ENCODE measurements at places on chromosomes 7 and 10.

DNA sequence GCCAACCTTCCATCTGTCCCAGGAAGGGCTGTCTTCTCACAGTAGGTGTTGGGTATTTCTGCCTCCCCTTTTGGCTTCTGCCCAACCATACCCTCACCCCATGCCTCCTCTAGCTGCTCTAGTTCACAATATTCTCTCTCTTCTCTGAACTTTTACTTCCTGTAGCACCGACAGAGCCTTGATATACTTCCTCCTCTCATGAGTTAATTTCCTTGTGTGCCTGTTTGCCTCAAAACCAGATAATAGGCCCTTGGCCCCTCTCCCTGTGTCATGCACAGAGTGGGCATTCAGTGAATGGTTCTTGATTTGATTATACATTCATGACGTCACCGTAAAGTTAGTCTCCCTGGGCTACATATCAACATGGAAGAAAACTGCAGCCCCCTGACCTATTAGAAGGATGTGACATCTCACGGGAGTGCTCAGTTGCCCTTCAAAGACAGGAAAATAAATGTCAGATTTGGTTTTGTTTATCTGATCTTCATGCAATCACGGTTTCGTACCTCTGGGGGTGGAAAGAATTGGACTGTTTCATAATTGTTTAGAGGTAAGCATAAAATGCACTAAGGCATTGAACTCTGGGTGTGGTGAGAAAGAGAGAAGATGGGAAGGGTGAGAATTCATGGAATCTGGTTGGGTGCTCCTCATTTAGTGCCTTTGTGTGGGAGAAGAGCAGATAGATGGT, 127.7 kb downstream of the ITIH5 start:
- no peak for DNase-seq

GRCh38 chr7:34281260-34281659, 375.9 kb downstream of the BMPER start:
- DNase-seq, result no peak

GRCh38 chr7:141837683-141838082, 3.6 kb downstream of the PRSS37 start:
- DNase-seq, result no peak

- DNase-seq, result no peak
Observed at GRCh38 chr10:16804123-16804522, 13.1 kb downstream of the RSU1 start.

DNA sequence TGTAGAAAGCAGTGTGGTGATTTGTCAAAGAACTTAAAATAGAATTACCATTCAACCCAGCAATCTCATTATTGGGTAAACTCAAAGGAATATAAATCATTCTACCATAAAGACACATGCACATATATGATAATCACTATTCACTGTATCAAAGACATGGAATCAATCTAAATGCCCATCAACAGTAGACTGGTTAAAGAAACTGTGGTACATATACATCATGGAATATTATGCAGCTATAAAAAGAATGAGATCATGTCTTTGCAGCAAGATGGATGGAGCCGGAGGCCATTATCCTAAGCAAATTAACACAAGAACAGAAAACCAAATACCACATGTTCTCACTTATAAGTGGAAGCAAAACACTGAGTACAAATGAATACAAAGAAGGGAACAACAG, 281.5 kb upstream of the MAGI2 start:
- DNase-seq, result no peak

DNA sequence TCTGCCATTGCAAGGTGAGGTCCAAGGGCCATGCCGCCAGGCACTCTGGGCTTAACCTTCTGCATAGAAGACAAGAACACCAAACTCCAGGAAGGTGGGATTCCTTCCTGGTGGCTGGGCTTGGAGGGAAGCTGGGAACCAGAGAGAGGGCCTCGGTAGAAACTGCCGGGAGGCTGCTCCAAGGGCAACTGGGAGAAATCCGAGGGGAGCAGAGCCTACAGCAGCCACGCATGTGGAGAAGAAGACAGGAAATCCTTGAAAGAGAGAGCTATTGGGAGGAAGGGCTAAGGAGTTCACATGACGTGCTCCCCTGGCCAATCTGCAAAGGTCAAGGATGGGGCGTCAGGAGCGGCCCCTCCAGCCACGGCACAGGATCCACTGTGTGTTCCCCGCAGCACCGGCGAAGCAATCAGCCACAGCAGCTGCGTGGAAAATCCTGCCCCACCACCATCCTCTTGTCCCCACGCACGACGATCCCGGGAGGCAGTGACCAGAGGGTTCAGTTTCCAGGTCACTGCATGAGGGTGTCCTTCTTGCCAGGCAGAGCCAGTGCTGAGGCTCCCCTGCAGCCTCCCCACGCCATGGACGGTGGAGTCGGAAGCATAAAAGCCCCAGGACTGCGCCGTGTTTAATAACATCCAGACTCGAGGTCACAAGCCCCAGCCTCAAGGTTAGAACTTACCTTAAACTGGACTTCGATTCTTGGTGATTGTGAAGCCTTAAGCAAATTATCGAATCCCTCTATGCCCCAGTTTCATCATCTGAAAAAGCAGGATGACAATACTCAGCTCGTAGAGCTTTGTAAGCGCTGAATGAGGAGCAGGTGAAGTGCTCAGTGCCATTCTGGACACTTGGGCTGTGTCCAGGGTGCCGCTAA, 8.6 kb upstream of the PPP2R2D start:
- DNase-seq, result no peak

Data from neuronal stem cell (in vitro differentiated cells).